Hematopoietic multipotent progenitor cell treated with erythropoietin and hydrocortisone succinate and interleukin-3 and kit ligand, for 4 days (in vitro differentiated cells): ENCODE measurements at places on chromosomes 1 and 21.

- peak; percentile 64 for DNase-seq
Measured at GRCh38 chr1:204258213-204259115, 44.7 kb upstream of the GOLT1A start.

DNA sequence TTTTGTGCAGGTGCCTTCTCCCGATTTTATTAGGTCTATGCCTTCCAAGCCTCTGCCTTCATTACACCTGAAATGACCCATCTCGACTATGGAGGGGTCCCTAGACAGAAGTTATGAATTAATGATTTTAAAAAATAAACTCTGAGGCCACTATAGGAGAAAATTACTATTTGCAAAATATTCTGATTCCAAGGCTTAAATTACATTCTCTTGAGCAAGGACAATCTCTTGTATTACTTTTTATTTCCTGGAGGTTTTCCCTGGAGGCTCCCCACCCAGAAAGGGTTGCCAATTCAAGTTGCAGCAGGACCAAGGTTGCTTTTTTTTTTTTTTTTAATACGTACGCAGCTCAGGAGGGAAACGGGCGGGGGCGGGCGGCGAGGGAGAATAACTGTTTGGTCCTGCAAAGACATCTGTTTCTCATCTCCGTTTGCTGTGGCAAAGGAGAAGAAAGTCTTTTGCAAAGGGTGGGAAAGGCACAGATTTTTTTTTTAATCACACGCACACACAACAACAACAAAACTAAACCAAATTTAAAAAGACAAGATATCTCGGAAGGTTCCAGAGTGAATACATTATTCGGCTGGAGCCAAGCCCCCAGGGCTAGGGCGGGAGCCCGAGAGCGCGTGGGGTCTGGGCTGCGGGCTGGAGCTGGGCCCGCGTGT is 618 bp upstream of the SERTAD4 start:
- no peak for DNase-seq

GRCh38 chr1:30317921-30318320 is 405.5 kb downstream of the MATN1 start:
- DNase-seq: no peak

GRCh38 chr21:33980276-33980916 is 64.8 kb upstream of the ATP5PO start:
- DNase-seq: peak; percentile 19

GRCh38 chr21:33781121-33781520 is 134.5 kb downstream of the ATP5PO start:
- no peak for DNase-seq

DNA sequence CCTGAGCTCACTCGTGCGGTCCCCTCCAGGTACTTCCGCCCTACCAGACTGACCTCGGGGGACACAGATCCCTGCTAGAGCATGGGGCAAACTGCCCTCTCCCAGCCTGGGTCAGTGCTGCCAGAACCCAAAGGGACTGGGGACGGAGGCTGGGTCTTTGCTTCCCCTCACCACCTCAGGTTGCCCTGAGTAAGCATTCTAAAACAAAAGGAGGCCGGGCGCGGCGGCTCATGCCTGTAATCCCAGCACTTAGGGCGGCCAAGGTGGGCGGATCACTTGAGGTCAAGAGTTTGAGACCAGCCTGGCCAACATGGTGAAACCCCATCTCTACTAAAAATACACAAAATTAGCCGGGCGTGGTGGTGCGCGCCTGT is 108.4 kb downstream of the SPSB1 start:
- DNase-seq: no peak

DNA sequence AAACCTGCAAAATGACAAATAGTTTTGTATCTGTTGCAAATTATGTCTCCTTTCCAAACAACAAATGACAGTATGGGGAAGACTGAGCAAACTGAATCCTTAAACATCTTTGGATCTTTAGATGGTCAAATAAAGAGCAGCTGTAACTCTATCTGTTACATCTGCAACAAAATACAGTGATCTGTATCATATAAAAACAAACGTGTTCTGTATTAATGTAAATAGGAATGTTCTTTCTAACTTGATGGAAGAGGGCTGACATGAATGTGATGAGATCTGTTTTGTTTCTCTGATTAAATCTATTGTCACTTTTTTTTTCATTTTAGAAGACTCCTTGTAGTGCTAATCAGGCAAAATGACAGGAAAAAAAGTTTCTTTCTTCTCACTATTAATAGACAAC is 159.5 kb downstream of the GPATCH2 start:
- DNase-seq: no peak

DNA sequence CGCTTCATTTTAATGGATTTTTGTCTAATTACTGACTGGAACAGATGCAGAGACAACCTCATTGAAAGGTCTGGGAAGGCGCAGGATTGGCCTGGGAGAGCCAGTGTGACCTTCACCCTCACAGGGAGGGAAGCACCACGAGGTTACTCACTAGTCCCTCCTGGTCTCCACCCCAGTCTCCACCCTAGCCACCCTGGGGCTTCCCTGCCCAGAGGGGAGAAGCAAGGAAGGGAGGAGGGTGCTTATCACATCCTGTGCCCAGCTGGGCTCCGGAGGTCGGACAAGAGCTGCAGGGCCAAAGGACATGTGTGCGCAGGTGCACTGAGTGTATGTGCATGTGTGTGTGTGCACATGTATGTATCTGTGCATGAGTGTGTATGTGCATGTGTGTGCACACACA is 220.1 kb upstream of the VAMP3 start:
- no peak for DNase-seq

GRCh38 chr1:61781151-61781550 is 38.9 kb downstream of the PATJ start:
- peak; percentile 89 for DNase-seq

GRCh38 chr1:209692745-209693504 is 11.7 kb upstream of the HSD11B1 start:
- DNase-seq: peak; percentile 90

GRCh38 chr1:221992427-221992826 is 250.5 kb upstream of the DUSP10 start:
- no peak for DNase-seq

GRCh38 chr1:71603044-71603776 is 522.4 kb upstream of the ZRANB2 start:
- no peak for DNase-seq

DNA sequence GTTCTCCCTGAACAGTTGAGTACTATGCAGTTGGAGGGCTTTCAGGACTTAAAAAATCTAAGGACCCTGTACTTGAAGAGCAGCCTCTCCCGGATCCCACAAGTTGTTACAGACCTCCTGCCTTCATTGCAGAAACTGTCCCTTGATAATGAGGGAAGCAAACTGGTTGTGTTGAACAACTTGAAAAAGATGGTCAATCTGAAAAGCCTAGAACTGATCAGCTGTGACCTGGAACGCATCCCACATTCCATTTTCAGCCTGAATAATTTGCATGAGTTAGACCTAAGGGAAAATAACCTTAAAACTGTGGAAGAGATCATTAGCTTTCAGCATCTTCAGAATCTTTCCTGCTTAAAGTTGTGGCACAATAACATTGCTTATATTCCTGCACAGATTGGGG is 48.7 kb upstream of the LRRC8C start:
- DNase-seq: no peak

DNA sequence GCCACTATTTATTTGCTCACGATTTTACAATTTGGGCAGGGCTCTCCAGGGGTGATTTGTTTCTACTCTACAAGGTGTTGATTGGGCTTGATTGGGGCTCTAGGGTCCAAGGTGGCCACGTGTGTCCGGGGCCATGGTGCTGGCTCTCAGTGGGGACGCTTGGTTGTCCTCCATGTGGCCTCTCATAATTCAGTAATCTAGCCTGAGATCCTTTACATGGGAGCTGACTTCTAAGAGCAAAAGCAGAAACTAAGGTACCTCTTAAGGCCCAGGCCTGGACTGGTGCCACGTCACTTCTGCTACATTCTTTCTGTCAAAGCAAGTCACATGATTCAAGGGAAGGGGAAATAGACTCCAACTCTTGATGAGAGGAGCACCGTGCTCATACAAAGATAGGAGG is 8.1 kb upstream of the PSRC1 start:
- DNase-seq: peak; percentile 64

DNA sequence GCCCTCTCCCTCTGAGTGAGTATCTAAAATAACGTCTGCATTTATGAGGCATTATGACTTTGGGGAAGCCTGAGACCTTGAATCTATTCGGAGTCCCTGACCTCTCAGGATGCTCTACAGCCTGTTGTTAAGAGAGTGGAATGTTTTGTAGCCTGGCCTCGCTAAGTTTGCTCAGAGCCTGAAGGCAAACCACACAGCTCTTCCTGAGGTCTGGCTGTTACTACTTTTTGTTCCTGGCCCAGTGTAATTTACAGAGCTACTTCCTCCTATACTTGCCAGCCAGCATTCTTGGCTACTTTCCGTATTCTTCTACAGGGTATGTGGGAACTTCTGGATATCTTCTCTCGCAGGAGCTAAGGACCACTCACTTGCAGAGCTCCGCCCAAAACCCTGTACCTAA is 3.6 kb upstream of the ZMYM4 start:
- peak; percentile 68 for DNase-seq

GRCh38 chr1:244576259-244576892 is 76.5 kb upstream of the DESI2 start:
- peak; percentile 7 for DNase-seq

DNA sequence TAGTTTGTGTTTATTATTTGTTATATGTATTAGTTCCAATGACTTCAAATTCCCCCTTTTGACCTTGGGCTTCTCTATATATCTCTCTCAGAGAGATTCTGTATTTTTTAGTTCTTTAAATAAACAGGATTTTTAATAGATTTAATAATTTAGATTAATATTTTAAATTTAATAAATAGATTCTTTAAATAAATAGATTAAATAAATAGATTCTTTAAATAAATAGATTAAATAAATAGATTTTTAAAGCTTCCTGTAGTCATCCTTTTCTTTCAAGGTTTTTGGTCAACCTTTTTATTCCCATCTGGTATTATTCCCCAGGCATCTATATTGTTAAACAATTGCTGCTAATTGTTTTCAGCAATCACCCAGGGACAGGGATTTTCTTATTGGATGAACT is 721.9 kb upstream of the ADAMTS5 start:
- no peak for DNase-seq

DNA sequence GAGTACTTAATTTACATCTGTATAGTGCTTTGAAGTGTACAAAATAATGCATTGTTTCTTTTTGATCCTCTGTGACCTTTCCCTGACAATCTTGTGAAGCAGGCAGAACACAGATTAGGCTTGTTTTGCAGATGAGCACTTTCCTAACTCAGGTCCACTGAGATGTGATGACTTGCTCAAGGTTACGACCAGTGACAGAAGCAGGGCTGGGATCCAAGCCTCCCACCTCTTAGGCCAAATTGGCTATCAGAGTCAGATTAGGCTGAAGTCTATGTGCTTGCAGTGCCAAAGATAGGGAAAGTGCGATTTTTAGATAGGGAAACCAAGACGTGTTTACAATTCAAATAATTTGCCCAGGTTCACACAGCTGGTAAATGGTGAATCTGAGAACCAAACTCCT is 147.3 kb downstream of the OMA1 start:
- DNase-seq: no peak

- DNase-seq: no peak
Measured at GRCh38 chr1:100699744-100700143, 19.8 kb upstream of the VCAM1 start.

DNA sequence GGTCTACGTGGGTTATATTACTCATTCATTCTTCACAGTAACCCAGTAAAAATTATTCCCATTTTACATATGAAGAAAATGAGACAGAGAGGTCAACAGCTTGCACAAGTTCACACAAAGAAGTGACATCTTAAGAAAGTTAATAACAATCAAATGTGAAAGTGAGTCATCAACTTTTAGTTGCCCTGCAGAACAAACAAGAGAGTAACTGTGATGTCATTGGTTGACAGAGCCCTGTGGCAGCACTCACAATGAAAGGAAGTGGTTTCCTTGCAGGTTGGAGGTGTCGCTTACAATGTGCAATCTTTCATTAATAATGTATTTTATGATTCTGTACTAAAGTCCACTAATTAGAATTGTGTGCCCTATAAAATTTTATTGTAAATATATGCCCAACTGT is 369.6 kb downstream of the RYR2 start:
- no peak for DNase-seq

DNA sequence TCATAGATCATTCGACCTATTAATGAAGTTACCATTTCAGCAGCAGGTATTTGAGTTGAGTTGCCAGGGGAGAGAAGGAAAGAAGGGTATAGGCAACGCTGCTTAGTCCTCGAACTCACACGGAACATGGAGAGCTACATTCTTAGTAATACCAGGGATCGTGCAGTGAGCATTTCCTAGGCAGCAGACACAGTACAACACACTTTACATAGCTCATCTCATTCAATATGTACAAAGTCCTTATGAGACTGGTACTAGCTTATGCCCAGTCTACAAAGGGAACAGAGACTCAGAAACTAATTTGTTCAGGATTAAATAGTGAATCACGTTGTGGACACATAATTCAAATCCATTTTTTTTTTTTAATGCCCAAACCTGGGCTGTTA is 25.6 kb downstream of the IRF2BP2 start:
- DNase-seq: no peak

DNA sequence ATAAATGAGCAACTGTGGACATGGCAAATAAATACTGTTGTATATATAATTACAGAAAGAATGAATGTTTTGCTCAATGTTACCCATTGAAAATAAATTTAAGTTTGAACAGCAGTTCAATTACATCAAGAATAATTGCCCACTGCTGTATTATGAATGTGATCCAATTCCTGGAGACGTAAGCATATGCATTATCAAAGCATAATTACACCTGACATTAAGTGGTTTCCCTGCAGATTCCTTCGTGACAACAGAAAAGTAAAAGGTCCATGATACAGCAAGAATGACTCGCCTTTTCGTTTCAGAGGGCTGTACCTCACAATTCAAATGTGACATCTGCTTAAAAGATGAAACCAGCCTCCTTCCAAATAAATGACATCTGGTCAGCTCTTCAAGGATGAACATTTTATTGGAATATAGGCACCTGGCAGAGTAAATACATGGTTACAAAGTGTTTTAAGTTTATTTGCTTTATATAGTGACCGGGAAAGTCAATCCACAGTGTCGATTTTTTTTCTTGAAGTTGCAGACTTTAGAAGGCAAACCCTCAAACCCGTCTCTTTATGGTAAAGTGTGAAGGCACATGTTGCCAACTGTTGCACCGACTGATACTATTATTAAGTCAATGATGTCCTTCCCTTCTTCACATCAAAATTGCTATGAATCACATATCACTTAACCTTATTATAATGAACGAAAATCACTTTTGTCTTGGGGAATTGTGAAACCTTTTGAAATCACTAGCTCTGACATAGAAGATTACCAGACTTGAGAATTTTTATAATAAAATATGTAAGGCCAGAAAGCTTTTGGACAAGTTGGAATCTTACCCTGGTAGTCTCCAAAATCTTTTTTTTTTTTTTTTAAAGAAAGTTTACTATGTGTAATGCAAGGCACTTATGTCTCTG is 36.2 kb upstream of the EDEM3 start:
- DNase-seq: no peak

- no peak for DNase-seq
Measured at GRCh38 chr1:56543783-56544612, 35.4 kb downstream of the PLPP3 start.

DNA sequence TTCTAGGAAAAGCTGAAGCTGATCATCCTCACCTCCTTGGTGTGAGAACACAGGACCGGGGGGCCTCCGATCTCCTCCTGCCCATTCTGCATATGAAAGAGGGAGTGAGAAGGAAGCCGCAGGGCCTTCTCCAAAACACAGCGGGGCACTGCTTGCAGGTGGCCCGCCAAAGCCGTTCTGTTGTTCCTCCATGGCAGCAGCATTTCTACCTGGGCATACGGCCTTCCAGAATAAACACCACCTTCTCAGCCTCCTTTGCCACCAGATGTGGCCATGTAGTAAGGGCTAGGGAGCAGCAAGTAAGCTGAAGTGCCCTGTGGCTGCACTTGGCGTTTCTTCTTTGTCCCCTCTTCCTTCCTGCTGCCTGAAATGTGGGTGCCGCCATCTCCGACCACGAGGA is 214.9 kb downstream of the TOMM20 start:
- DNase-seq: no peak
